ENCODE measurements at places on chromosomes 16 and 17. TPM values are rescaled to one million over a fixed set of nuclear protein-coding genes. Genes with fewer than 3 reads are reported as not detected.
A peak's percentile ranks its signal among the peaks of the same experiment; 100 is the strongest.

DNA sequence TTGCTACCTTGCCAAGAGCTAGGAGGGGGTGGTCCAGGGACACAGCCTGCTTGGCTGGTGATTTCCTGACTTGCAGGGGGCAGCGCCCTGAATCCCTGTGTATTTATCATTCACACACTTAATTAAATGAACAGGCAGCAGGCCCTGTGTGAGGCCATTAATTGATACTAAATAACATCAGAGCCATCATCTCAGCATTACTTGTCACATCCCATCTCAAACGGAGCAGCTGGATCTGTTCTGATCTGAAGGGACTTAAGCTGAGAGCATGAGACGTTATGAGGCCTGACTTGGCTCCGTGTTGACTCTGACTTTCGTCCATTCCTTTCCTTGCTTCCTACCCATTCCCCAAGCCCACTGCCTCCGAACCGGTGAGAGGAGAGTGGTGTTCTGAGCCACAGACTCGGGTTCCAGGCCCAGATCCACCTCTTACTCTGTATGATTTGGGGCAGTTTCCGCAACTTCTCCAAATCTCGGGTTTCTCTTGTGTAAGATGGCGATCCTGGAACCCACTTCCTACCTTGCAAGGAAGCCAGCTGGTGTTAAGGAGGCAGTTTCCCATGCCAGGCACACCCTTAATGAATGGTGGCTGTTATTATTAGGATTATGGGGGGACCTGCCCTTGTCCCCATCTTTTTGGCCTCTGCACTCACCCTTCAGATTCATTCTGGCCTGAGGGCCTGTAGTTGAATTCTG lies 33.8 kb downstream of the CACNA1G start:
- peaks cover 6% of the 10 kb centered on the region for H3K4me1 ChIP-seq
- no peaks in the 10 kb centered on the region for H3K27me3 ChIP-seq
- H3K4me3 ChIP-seq = no peak overlapping the region
- H3K36me3 ChIP-seq = no peaks in the 10 kb centered on the region
- H3K27ac ChIP-seq = no peak overlapping the region

GRCh38 chr16:75764154-75764768 lies 38.0 kb upstream of the CPHXL start:
- no peak overlapping the region for H3K27ac ChIP-seq
- H3K4me3 ChIP-seq = no peak overlapping the region
- H3K27me3 ChIP-seq = peaks cover 13% of the 10 kb centered on the region
- H3K36me3 ChIP-seq = no peaks in the 10 kb centered on the region

- DNase-seq = no peak
- H3K4me3 ChIP-seq = no peak overlapping the region
- H3K27ac ChIP-seq = no peak overlapping the region
- no peaks in the 10 kb centered on the region for H3K27me3 ChIP-seq
- peaks cover 23% of the 10 kb centered on the region for H3K4me1 ChIP-seq
These were observed 2.1 kb upstream of the MFAP4 start for GRCh38 chr17:19388791-19389785.

- H3K27ac ChIP-seq = no peak overlapping the region
- peaks cover 82% of the 10 kb centered on the region for H3K36me3 ChIP-seq
- DNase-seq = no peak
- no peaks in the 10 kb centered on the region for H3K4me1 ChIP-seq
- no peaks in the 10 kb centered on the region for H3K27me3 ChIP-seq
- H3K4me3 ChIP-seq = no peak overlapping the region
These were observed 11.0 kb downstream of the ZSCAN32 start for GRCh38 chr16:3389663-3390338.

GRCh38 chr16:48498769-48499631 lies 111.0 kb downstream of the N4BP1 start:
- DNase-seq = peak; percentile 87
- H3K36me3 ChIP-seq = no peaks in the 10 kb centered on the region
- H3K27me3 ChIP-seq = no peaks in the 10 kb centered on the region
- H3K4me3 ChIP-seq = peak overlapping the region; percentile 14
- H3K4me1 ChIP-seq = peaks cover 12% of the 10 kb centered on the region
- peak overlapping the region; percentile 63 for H3K27ac ChIP-seq

GRCh38 chr17:46171939-46172338 lies 21.3 kb downstream of the KANSL1 start:
- no peak overlapping the region for H3K4me3 ChIP-seq
- peaks cover 44% of the 10 kb centered on the region for H3K36me3 ChIP-seq
- H3K27me3 ChIP-seq = no peaks in the 10 kb centered on the region
- no peak for DNase-seq
- H3K27ac ChIP-seq = no peak overlapping the region
- peaks cover 38% of the 10 kb centered on the region for H3K4me1 ChIP-seq

DNA sequence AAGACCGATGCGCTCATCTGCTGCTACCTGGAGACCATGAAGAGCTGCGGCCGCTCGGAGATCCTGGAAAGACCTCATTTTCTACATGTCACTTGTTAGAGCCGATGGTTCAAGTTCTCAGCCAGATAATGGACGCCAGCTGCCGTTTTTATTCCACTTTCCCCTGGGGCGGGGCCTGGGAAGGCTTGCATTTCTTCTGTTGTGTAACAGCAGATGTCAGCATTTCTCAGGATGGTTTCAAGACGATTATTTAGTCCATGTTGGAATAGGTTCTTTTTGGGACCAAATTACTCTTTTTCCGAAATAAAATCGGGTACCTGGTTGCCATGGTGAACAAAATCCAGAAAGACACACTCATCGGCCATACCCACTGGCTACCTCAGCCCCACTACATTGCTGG lies 1418.3 kb downstream of the CDH11 start:
- no peak for DNase-seq
- H3K4me3 ChIP-seq = no peak overlapping the region
- no peak overlapping the region for H3K27ac ChIP-seq
- no peaks in the 10 kb centered on the region for H3K27me3 ChIP-seq
- peaks cover 7% of the 10 kb centered on the region for H3K4me1 ChIP-seq

GRCh38 chr16:16030449-16030848 lies 81.0 kb downstream of the ABCC1 start:
- H3K36me3 ChIP-seq = peaks cover 37% of the 10 kb centered on the region
- no peak overlapping the region for H3K4me3 ChIP-seq
- DNase-seq = no peak
- peak overlapping the region; percentile 5 for H3K27ac ChIP-seq
- no peaks in the 10 kb centered on the region for H3K27me3 ChIP-seq
- H3K4me1 ChIP-seq = peaks cover 14% of the 10 kb centered on the region

- H3K27me3 ChIP-seq = no peaks in the 10 kb centered on the region
- no peak overlapping the region for H3K27ac ChIP-seq
- no peak overlapping the region for H3K4me3 ChIP-seq
- DNase-seq = no peak
- peaks cover 8% of the 10 kb centered on the region for H3K4me1 ChIP-seq
These were observed 35.3 kb downstream of the SOCS3 start for GRCh38 chr17:78324391-78325075.

GRCh38 chr17:76660656-76661042 lies 17.1 kb upstream of the ST6GALNAC1 start:
- peak; percentile 17 for DNase-seq
- no peaks in the 10 kb centered on the region for H3K36me3 ChIP-seq
- no peak overlapping the region for H3K4me3 ChIP-seq
- H3K4me1 ChIP-seq = peaks cover 9% of the 10 kb centered on the region
- no peak overlapping the region for H3K27ac ChIP-seq

DNA sequence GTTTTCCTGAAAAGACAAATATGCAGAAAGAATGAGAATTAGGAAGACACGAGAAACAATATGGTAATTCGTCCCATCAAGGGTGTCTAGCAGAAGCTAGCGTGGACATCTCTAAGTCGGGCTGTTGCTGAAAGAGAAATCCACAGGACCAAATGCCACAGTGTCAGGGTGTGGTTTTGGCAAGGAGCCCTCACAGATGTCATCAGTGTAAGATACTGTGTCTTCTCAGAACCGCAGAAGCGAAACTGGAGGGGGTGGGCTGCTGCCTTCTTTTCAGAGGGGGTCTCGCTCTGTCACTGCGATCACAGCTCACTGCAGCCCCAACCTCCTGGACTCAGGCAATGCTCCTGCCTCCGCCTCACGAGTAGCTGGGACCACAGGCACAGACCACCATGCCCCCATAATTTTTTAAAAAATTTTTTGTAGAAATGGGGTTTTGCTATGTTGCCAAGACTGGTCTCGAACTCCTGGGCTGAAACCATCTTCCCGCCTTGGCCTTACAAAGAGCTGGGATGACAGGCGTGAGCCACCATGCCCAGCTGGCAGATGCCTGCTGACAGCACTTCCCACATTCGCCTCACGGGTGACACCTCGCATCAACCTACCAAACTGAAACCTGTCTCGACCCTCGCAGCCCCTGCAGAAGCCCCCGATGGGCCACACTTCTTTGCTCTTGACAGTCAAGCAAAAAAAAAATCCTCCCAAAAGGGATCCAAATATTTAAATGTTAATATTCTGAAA lies 26.2 kb downstream of the TRAP1 start:
- H3K4me3 ChIP-seq = peak overlapping the region; percentile 43
- no peaks in the 10 kb centered on the region for H3K27me3 ChIP-seq
- peaks cover 69% of the 10 kb centered on the region for H3K36me3 ChIP-seq
- peaks cover 8% of the 10 kb centered on the region for H3K4me1 ChIP-seq
- no peak for DNase-seq
- H3K27ac ChIP-seq = peak overlapping the region; percentile 66

- peaks cover 26% of the 10 kb centered on the region for H3K4me1 ChIP-seq
- H3K27me3 ChIP-seq = no peaks in the 10 kb centered on the region
- H3K4me3 ChIP-seq = peak within 1 kb of the TSS; percentile 84
- H3K27ac ChIP-seq = peak within 1 kb of the TSS; percentile 95
These were observed at the start of gene ITPRIPL2 for GRCh38 chr16:19113577-19114358. Gene ITPRIPL2 (plus strand): TSS chr16:19113964. CDS start chr16:19114462, 498 bp downstream.

- no peaks in the 10 kb centered on the region for H3K36me3 ChIP-seq
- peaks cover 11% of the 10 kb centered on the region for H3K4me1 ChIP-seq
- DNase-seq = no peak
- no peak overlapping the region for H3K27ac ChIP-seq
- H3K4me3 ChIP-seq = no peak overlapping the region
These were observed 42.3 kb downstream of the RNF112 start for GRCh38 chr17:19453296-19453695.

DNA sequence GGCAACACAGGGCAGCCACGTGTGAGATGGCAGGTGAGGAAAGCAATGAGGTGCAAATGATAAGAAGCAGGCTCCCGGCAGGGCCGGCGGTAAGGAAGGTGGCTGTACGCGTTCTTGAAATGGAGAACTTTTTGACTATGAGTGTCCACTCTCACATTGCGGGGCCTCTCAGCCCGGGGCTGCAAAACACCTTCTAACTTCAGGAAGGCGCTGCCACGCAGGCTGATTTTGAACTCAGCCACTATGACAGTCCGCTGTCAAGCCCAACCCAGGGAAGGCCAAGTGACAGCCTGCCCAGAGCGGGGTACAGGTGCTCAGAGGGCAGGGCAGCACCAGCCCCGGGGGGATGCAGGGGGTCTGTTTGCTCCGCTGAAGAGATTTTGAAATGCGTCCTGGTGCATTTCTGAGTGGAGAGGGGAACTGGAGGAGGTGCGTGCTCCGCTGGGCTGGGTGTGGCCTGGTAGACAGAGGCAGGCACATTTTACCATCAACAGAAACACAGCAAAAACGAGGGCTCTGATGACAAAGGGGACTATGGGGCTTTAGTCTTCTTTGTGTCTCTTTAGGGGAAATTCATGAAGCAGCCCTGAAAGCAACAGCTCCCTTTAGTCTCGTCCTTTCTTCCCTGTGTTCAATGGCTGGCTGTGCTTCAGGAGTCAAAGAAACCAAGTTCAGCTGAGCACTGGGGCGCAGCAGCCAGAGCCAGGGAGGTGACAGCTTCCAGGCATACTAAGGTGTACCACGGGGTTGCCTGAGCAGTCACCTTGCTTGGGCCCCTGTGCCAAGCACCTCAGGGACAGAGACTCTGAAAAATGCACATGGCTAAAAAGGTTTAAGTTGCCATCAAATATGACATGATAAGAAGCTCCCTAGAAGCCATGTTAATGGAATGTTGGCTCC lies 14.6 kb upstream of the SREBF1 start:
- H3K4me1 ChIP-seq = peaks cover 6% of the 10 kb centered on the region
- peaks cover 24% of the 10 kb centered on the region for H3K36me3 ChIP-seq
- DNase-seq = no peak
- no peaks in the 10 kb centered on the region for H3K27me3 ChIP-seq
- no peak overlapping the region for H3K4me3 ChIP-seq
- no peak overlapping the region for H3K27ac ChIP-seq

DNA sequence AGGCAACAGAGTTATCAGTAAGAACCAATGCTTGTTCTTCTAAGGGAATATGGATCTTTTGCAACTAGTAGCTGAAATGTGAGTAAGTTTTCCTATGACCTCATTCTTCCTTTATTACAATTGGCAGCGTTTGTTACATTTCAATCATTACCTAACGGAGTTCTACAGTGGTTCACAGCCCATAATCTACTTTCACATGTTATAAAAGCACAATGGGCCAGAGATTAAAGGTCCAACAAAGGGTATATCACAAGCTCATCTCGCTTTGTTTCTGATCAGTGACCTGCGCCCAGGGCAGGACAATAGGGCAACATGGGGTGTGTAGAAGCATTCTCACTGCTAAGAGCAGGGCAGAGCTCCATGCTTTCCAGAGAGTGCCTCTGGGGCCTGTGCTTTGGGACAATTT lies 279.9 kb upstream of the DYNLRB2 start:
- H3K4me1 ChIP-seq = no peaks in the 10 kb centered on the region
- no peak for DNase-seq
- H3K27ac ChIP-seq = no peak overlapping the region
- no peaks in the 10 kb centered on the region for H3K36me3 ChIP-seq

DNA sequence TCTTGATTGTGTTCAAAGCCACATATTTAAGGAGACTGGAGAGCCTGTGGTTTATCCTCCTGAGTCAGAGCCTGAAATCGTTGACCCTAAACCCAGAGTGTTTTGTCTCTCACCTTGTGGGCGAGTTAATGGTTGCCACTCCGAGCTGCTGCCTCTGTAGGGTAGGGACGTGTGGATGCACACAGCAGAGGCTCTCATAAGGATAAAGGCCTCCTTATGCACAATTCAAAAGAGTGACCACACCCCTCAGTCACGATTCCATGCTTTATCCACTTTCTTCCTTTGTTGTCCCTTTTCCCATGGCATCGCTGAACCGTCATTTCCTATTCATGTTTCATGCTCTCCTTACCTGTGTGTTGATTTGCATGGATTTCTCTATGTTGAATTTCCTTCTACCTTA lies 805.0 kb upstream of the RBFOX1 start:
- H3K4me1 ChIP-seq = no peaks in the 10 kb centered on the region
- peaks cover 6% of the 10 kb centered on the region for H3K36me3 ChIP-seq
- no peak for DNase-seq
- no peak overlapping the region for H3K4me3 ChIP-seq
- no peaks in the 10 kb centered on the region for H3K27me3 ChIP-seq

The SLC16A13 gene
- total RNA-seq = 11.1 TPM

The SLC16A6 gene
- total RNA-seq = 1.6 TPM

The OTOP2 gene
- total RNA-seq = not detected

The HOXB2 gene
- total RNA-seq = 3.0 TPM

The ZFPM1 gene
- 5.0 TPM for total RNA-seq

The NPIPA5 gene
- total RNA-seq = 26.0 TPM

The TMC5 gene
- 0.16 TPM for total RNA-seq

The CDRT15L2 gene
- total RNA-seq = not detected

The POLR2C gene
- 44.8 TPM for total RNA-seq
